NCI-H1092 (cell line): ENCODE measurements at places on chromosomes 16 and 17.

- DNase-seq, result no peak
Observed at GRCh38 chr16:51500306-51500705, 349.2 kb upstream of the SALL1 start.

DNA sequence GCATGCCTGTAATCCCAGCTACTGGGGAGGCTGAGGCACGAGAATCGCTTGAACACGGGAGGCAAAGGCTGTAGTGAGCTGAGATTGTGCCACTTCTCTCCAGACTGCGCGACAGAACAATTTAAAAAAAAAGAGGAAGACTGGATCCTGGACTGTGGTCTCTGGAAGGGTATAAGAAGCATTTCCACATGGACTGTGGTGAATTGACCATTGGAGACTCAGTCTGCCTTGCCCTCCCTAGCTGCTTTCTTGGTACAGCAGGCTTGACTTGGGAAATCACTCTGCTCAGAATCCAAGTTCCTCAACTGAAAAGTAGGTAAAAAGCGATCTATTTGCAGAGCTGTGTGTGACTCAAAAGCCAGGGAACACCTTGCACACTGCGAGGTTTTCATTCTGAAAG lies 1.0 kb upstream of the MGRN1 start:
- DNase-seq, result no peak

DNA sequence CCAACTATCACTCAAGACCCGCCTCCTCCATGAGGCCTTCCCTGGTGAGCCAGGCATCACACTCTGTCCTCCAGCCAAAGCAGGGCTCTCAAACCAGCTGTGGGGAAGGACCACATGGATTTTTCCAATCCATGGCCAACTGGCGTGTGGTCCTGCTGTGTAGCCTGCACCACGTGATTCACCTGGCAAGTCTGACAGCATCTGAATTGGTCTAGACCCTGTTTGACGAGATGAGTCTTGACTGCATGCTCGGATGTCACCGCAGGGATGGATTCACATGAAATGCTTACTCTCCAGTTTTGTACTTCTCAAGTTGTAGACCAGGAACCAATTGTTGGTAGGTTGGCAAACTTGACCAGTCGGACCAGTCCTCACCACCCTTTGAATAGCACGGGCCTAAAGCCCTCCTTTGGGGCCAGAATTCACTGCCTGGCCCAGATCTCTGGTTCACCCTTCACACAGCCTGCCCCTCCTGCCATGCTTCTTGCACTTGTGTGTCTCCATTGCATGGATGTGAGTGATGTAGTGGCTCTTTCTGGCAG lies 9.9 kb downstream of the CRHR1 start:
- no peak for DNase-seq

DNA sequence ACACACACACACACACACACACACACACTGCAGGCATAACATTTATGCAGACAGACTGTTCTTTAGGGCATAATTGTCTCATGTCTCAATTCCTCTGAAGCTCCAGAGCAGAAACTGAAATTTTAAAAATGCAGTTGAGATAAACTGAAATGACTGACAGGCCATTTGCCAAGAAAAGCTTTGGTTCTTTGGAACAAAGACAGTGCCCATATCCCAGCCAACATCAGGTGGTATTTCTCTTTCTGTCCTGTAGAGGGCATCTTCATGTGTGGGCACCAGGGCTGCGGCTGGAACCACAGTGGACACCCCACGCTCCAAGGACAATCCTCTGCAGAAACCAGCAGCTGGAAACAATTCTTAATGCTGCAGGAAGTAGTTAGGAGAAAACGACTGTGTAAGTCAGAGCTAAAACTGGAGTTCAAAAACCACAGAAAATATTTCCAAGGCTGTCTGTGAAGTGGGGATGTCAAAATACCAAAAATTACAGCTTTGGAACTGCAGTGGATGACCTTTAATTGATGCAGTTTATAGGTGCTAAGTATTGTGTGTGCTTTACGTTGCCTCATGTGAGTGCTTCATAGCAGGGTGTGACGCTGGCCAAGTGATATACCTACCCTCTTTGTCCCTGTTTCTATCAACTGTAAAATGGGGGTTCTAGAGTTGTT lies 10.6 kb upstream of the MEFV start:
- DNase-seq, result no peak

DNA sequence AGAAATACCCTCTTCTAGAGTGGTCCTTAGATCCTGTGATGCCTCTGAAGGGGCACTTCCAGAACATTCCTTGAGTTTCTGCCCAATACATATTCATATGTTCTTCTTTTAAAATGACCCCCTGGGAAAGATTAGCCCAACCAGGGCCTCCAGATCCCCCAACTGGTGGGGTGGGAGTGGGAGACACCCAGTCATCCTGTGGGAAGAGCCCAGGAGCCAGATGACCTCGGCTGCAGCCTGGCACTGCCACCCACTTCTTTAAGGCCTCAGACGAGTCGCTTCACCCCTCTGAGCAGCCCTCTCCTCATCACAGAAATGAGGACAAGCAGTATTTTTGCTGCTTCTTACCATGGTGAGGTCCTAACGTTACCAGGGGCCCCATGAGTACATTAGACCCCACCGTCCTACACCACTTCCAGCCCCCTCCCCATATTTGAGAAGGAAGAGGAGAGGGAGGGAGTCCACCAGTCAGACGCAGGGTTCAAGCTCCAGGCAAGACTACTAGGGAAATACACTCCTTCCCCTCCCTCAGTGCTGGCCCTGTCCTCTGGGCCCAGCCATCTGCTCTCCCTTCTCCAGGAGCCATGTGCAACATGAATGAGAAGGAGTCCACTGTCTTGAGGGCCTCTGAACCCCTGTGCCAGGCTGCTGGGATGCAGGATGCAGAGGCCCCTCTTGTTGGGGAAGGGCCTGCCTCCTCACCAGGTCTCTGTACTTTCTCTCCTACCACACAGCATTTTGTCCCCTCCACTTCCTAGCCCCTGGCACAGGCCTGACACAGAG lies 11.8 kb downstream of the MPO start:
- DNase-seq, result no peak

GRCh38 chr16:23286131-23286532 lies 16.0 kb upstream of the SCNN1B start:
- no peak for DNase-seq

- DNase-seq, result no peak
Observed at GRCh38 chr16:62573466-62573865, 537.2 kb upstream of the CDH8 start.

DNA sequence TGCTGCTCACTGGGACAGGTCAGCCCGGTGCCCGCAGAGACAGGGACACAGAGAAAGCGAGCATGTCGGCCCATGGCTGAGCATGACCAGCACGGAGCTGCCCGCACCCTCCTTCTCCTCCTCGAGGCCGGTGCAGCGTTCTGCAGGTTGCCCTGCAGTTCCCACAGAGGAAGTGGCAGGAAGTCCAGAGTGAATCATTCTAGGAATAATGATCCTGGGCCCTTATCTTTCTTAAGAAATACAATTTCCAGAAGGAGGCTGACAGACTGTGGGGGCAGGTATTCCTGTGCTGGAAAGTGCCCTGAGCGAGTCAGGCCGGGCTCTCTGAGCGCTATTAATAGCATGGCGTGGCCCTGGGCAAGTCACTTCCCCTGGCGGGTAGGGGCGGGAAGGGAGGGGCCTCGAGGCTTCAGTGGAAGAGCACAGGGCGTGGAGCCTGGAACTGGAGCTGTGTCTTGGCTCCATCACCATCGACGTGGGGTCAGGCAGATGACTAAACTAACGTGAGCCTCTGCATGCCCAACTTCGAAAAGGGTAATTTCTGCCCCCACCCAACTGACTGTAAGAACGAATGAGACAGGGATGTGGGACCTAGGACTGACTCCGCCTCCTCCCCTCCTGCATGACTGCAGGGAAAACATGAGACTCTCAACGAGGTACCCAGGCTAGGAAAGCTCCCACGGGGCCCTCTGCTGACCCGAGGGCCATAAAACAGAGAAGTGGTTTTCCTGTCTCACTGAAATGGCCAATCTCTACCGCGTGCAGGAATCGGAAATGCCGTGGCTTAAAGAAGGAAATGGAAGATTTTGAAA lies 9.8 kb downstream of the TMEM204 start:
- no peak for DNase-seq

- DNase-seq, result no peak
Observed at GRCh38 chr16:53605356-53605755, 98.3 kb downstream of the RPGRIP1L start.

- DNase-seq, result no peak
Observed at GRCh38 chr16:19242987-19243575, 42.5 kb upstream of the CLEC19A start.

- DNase-seq, result no peak
Observed at GRCh38 chr17:32588982-32589381, 102.2 kb downstream of the CDK5R1 start.

DNA sequence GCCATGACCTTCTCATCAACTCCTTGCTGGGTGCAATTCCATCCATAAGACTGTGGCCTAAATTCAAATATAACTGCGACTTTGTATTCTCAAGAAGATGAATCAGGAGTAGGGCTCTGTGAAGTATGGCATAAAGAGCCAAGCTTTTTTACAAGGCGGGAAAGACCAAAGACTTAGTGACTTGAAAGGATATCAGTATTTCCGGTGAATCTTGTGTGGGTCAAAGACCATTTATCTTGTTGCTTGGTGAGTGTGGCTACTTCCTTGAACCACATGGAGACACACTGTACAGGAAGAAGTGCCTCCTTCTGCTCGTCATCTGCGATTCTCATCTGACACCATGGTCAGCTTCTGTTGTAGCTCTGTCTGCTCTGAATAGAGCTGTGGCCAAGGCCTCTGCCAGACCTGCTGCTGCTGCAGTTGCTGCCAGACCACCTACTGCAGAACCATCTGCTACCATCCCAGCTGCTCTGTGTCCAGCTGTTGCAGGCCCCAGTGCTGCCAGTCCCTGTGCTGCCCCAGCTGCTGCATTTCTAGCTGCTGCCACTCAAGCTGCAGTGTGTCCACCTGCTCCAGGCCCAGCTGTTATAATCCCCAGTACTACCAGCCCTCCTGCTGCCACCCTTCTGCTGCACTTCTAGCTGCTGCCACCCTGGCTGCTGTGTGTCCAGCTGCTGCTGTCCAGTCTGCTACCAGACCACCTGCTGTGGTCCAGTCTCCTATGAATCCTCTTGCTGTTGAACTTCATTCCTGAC lies 6.1 kb upstream of the KRTAP2-4 start:
- no peak for DNase-seq

DNA sequence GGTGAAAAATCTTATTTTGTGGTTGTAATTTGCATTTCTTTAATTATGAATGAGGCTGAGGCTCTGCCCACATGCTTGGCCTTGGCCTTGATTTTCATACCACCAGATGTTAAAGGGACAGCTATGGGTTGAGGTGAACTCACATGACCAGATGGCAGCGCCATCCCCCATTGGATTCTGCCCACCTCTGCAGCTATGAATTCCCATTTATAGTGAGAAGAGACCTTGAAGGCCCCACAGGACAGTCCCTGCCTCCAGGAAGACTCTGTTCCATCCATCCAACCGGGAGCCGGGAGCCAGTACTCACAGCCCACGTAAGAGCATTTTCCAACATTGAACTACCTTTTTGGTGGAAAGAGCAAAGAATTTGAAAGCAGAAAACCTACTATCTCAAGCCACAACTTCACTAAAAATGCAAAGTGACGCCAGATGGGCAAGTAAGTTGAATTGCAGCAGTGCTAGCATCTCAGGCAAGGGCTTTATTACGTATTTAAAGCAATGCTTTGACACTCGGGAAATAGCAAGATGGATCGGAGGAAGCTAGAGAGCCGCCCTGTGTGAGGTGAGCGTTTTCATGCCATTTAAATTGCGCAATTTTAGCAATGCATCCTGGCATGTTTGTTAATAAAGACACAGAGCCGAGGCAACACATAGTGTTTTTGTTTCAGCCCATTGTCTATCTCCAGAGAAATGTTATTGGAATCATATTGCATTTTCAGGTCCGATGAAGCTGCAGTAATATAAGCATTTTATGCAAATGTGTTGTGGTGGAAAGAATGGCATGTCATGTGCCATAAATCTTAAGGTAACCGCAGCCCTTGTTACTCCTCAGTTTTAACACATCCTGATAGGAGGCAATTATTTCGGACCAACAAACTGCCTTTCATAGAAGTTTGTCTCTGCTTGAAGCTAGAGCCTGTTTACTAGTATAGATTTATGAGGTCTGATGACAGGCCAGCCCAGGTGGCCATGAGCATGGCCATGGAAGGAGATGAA lies 273.4 kb upstream of the TNRC6C start:
- DNase-seq, result no peak

- DNase-seq, result no peak
Observed at GRCh38 chr16:89106533-89107202, 13.0 kb downstream of the ACSF3 start.

DNA sequence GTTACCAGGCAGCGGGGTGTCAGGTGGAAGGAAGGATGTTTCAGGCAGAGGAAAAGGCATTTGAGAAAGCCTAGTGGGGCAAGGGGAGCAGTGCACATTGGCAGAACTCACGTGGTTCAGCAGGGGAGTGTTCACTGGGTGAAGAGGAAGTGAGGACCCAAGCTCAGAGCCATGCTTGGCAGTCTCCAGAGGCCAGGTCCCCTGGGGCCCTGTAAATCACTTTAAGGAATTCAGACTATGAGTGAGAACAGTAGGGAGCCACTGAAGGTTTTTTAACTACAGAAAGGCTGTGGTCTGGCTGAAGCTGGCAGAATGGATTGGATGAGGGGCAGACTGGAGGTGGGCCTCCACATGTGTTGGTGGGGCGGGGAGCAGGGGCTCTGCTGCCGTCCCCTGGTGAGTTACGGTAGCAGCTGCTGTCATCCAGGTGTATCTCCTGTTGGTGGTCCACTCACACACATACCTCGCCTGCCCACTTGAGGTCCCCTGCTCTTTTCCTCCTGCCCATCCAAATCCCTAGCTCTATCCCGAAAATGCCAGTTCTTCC lies 5.1 kb downstream of the CLEC16A start:
- no peak for DNase-seq

DNA sequence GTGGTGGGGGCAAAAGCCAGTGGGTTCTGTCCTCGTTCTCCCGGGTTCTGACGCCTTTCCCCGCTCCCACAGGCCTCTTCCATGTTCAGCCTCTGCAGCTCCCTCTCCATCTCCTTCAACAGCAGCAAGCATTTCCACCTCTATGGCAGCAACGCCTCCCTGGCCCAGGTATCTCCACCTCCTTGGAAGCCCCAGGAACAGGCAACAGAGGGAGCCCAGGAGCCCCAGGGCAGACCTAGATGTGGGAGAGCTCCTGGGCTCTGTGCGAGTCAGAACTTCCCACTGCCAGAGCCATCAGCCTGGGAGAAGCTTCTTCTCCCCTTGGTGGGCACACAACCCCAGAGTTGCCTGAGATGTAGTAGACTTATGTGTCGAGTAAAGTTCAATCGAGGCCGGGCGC lies 7.8 kb downstream of the ZNF768 start:
- DNase-seq, result no peak

DNA sequence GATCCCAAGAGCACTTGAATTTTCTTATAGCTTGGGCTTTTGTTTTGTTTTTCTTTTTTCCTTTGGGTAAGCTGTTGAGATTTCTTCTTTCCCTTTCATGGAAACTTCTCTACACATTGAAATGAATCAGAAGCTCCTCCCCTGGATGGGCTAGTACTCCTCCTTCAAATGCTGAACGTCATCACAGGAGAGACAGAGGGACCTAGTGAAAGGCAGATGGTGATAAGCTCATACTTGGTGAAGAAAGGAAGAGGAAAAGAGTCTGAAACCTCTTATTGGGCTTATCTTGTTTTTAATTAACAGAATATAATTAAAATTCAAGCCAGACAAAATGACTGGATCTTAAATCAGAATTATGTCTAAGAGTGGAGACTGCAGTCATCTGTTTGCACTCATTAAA lies 147.3 kb downstream of the SNX11 start:
- DNase-seq, result no peak
